ENCODE measurements at places on chromosomes 12 and 14.

GRCh38 chr14:93986955-93987354, 10.1 kb upstream of the CCDC197 start:
- DNase-seq = no peak

GRCh38 chr14:50319721-50320120, 7.6 kb downstream of the DMAC2L start:
- no peak for DNase-seq

- DNase-seq = no peak
Observed at GRCh38 chr12:97943359-97943758, 480.8 kb downstream of the RMST start.

DNA sequence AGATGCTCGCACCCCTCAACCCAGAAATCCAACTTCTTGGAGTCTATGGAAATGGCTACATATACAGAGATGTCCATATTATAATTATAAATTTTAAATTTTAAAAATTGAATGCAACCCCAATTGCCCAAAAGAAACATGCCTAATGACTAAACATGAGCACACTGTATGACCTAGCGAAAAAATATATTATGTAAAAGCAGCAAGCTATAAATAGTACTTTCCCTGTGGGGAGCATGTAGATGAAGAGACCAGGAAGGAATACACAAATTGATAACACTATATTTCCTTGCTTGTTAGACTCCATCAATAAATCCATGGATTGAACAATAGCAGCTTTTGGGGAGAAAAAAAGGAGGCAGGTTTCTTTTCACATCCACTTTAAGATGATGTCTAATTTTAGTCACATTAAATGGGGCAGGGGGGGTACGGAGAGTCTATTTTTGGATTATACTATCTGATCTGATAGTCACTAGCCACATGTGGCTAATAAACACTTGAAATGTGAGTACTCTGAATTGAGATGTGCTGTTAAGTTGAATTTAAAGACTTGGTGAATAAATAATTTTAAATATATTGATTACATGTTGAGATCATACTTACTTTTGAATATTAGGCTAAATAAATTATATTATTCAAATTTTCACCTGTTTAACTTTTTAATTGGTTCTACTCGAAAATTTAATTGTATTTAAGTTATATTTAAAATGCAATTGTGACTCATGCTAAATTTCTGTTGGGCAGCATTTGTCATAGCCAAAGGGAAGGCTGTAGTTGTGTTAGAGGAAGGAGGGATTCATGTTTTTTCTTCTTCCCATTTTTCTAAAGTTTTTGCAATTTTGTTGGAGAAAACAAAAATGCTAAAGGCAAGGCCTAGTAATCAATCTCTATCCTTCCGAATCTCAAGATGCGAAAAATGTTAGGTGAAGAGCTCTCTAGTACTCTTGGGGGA, 17.5 kb downstream of the MAX start:
- DNase-seq = no peak

GRCh38 chr14:93832665-93833064, 44.4 kb upstream of the PRIMA1 start:
- DNase-seq = no peak

All from astrocyte of the cerebellum (primary cell).